ENCODE measurements at places on chromosomes 4 and X.

DNA sequence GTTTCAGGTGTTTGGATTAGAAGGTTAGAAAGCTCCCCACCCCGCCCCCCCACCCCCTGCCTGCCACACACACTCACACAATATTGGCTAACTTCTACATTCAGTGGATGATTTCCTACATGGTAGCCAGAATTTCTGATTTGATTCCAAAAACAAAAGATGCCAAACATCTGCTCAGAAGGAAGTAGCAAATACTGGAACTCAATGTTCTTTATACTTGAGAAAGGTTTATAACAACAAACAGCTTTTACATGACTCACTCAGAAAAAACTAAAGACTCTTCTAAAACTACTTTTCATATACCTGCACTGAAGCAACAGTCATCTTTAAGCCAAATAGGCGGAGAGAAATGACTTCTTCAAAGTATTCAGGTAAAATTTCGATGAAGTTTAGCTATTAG lies 750.5 kb upstream of the POU3F4 start:
- no peak for DNase-seq

- no peak for DNase-seq
Measured at GRCh38 chrX:54540289-54540688, 10.3 kb downstream of the GNL3L start.

- DNase-seq = no peak
Measured at GRCh38 chrX:1450361-1451161, 2.1 kb downstream of the ASMTL start.

DNA sequence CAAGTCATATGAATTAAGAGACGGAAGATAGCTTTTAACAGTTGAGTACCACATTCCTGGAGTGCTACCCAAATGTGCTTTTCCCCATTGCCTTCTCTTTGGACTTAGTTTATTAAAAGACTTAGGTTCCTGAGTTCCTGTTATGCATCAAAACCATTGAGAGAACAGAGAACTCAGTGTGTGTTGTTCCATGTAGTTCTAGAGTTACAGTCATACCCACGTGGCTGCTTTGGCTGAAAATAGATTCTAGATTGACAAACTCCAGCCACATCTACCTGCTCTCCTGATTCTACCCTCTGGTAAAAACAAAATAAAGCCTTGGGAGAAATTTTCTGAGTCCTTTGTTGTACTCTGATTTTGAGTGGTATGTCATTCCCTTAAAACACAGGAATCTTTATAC lies 385.4 kb downstream of the IL15 start:
- DNase-seq = no peak

- DNase-seq = no peak
Measured at GRCh38 chr4:76210452-76210851, 3.2 kb downstream of the SCARB2 start.

- DNase-seq = no peak
Measured at GRCh38 chr4:155785828-155786227, 27.0 kb downstream of the GUCY1B1 start.

GRCh38 chr4:13907255-13907751 lies 279.8 kb upstream of the BOD1L1 start:
- DNase-seq = no peak

- no peak for DNase-seq
Measured at GRCh38 chr4:104017213-104017612, 297.4 kb upstream of the TACR3 start.

DNA sequence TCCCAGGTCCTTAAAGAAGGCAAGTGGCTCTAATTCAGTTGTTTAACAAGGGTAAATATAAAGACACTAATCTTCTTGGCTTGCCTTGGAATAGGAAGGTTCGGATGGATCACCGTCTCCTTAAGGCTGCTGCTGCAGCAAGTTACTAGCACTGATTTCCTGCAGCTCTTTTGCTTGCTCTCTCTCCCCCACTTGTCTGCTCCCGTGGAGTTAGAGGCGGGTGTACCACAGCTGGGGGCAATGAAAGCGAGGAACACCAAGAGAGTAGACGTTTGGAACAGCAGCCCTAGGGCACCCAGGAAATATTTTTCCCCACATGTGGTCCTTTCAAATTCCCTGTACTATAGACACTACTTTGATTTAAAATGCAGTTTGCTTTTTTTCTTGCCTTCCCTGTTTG lies 202.2 kb downstream of the SH2D1A start:
- no peak for DNase-seq

DNA sequence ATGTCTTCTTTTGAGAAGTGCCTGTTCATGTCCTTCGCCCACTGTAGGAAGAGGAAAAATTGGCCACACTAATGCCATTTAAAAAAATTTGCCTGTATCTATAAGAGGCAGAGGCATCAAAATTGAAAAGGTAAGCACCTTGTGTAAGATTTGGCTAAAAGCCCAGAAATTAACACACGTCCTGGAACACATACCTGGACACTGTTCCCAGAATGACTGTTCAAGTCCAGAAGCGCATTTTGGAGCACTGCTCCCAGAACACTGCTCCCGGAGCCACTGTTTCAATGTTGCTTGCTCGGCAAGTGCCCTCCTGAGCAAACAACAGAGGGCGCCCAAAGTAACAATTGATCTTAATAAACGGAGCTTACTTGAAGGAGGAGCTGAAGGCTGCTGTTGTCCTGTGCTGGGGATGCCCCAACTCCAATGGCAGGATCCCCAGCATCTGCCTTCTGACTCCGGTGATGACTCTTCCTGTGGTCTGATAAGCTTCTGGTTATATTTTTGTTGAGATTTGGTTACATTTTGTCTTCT lies 1958.6 kb downstream of the C4orf33 start:
- no peak for DNase-seq

DNA sequence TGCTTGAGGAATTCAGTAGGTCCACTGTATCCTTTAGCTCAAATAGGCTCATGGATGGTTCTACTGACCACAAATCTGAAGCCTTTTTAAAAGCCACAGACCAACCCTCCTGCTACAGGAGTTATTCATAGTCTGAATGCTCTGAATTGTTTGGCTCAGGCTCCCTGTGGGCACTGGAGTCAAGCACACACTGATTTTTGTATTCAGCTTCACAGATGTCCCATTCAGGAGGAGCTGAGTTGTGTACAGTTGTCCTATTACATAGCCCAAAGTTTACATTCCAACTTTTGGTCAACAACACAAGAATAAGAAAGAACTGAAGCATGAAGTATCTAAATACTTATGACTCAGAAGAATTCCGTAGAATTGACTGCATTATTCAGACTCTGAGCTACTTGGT lies 243.9 kb downstream of the UNC5C start:
- DNase-seq = no peak

DNA sequence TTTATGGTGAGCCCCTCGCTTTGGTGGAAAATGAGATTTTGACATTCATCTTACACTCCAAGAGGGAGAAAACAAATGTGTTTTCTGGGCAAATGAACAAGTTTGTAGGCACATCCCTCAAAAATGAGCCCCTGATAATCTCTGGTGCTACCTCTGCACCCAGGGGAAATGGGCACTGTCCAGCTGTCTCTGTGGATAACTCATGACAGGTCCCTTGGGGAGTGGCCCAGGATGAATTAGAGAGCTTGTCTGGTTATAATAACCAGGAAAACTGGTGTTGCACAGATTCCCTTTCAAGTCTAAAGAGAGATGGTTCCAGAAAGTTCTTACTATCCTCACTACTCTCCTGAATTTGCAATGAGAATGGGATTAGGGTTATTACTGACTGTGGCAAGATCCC lies 7.5 kb downstream of the RASL11B start:
- DNase-seq = peak; percentile 5

GRCh38 chrX:114924856-114925255 lies 92.6 kb downstream of the IL13RA2 start:
- no peak for DNase-seq

GRCh38 chr4:107913283-107913899 lies 18.0 kb upstream of the CYP2U1 start:
- peak; percentile 79 for DNase-seq

GRCh38 chrX:2841537-2841936 lies 12.8 kb downstream of the GYG2 start:
- DNase-seq = peak; percentile 1

GRCh38 chrX:54157561-54157960 lies 25.5 kb downstream of the FAM120C start:
- no peak for DNase-seq

- DNase-seq = no peak
Measured at GRCh38 chrX:20218836-20219505, 47.7 kb downstream of the RPS6KA3 start.

- no peak for DNase-seq
Measured at GRCh38 chrX:53438174-53438831, 4.1 kb upstream of the HSD17B10 start.

DNA sequence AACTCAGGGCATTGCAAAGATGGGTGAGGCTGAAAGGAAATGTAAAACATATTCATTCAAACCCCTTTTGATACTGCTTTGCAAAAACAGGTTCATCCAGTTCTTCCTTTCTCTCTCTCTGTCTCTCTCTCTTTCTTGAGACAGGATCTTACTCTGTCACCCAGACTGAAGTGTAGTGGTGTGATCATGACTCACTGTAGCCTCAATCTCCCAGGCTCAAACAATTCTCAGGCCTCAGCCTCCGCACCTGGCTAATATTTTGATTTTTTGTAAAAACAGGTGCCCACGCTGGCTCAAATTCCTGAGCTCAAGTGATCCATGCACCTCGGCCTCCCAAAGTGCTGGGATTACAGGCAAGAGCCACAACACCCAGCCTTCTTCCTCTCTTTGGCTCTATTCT lies 15.6 kb upstream of the DCHS2 start:
- DNase-seq = no peak
